ENCODE measurements at places on chromosomes 4 and X.

DNA sequence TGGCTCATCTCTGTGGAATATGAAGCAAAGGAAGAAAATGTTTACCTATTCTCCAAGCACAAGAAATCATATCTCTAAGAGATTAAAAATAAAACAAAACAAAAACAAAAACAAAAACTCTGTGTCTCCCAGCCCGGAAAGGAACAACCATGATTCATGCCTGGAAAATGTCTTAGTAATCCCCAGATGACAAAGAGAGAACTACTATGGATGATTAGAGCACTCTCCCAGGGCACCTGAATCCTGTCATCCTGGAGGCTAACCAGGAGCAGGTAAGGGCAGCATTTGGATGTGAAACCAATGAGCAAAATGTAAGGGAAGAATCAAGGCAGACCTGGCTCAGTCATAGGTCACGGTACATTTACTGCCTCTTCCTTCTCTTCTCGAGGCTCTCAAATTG is 1.7 kb upstream of the AKAP4 start:
- DNase-seq = no peak

DNA sequence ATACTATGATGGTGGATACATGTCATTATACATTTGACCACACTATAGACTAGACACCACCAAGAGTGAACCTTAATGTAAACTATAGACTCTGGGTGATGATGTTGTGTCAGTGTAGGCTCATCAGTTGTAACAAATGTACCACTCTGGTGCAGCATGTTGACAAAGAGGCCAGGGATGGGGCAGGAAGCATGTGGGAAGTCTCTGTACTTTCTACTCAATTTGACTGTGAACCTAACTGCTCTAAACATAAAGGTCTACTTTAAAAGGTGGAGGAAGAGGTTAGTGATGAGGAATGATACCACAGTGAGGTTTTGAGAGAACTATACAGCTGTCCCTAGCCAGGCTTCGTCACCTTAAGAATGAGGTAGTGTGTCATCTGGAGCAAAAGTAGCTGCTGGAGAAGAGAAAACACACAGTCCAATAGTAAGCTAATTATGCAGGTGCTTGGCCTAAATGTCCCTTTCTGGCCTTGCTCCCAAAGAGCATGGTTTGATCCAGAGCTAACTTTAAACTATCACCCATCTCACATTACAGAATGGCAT is 38.4 kb downstream of the GRSF1 start:
- no peak for DNase-seq

DNA sequence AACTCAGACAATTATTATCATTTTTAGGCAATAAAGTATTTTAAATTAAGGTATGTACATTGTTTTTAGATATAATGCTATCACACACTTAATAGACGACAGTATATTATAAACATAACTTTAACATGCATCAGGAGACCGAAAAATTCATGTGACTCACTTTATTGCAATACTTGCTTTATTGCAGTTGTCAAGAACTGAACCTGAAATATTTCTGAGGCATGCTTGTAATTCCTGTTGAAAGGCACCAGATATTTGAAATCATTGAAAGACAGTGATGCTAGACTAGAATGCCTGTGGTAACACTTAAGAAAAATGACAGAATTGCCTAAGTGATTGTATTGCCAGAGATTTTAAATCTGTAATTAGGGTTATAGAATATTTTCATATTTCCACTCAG is 175.6 kb upstream of the MAGEB2 start:
- DNase-seq = no peak

GRCh38 chr4:78735697-78736096 is 40.5 kb upstream of the BMP2K start:
- no peak for DNase-seq

DNA sequence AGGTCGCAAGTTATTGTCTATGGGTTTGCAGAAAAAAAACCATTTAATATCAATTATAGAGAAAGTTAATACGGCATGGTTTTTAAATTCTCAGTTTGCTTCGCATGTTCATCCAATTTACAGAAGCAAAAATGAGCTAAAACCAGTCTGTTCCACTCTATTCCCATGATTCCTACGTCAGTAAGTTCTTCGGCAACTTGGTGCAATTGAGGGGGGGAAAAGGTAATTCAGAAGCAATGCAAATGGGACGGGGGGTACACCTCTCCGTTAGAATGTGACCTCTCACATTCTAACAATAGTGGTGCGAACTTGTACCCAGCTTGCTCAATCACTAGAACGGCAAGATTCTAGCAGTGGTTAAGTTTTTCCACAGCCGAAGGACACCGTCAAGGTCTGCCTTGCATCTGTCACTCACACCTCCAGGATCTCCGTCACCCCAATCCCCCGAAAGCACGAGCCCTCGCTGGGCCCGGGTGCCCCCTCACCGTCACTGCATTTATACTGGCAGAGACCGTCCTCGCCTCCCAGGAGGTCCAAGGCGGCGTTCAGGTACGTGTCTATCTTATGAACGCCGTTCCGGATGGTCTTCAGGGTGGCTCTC is 653 bp downstream of the PLA2G12A start:
- no peak for DNase-seq

- DNase-seq = no peak
Measured at GRCh38 chrX:41561045-41561444, 113.9 kb downstream of the NYX start.

DNA sequence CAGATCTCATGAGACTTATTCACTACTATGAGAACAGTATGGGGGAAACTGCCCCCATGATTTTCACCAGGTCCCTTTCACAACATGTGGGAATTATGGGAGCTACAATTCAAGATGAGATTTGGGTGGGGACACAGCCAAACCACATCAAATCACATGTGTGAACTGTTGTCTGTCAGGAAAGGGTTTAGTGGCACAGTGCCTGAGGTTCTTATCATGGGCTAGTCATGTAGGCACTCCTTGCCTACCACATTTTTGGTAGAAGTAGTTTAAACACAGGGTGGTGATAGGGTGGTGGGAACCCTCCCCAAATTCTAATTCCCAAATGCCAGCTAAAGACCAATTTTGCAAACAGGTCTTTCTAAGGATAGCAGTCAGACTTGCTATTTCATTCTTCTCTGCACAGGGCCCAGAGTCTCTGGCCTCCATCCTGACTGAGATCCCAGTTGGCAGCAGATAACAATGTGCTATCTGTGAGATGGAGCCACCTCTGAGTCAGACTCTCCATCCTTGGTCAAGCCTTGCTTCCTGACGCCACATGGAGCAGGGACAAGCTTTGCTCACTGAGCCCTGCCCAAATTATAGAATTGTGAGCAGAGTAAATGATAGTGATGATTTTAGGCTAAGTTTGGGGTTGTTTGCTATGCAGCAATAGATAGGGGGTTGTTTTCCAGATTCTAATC is 33.5 kb upstream of the SETD7 start:
- DNase-seq = no peak

DNA sequence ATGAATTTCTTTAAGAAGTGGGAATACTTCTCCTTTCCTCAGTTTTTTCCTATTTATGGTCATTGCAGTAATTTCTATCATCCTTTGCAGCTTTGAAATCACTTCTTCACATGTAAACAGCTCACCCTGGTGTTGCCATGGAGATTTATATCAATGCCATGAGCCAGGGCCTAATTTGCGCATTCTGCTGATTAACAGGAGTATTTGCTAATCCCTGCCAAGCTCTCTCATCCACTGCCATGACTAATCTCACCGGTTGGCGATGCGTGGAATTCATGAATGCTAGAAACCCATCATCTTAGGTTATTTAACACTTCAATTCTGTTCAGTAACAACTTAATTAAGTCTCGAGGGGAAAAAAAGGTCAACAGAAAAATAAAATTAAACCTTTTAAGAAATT is 11.8 kb upstream of the FGF13 start:
- DNase-seq = no peak

DNA sequence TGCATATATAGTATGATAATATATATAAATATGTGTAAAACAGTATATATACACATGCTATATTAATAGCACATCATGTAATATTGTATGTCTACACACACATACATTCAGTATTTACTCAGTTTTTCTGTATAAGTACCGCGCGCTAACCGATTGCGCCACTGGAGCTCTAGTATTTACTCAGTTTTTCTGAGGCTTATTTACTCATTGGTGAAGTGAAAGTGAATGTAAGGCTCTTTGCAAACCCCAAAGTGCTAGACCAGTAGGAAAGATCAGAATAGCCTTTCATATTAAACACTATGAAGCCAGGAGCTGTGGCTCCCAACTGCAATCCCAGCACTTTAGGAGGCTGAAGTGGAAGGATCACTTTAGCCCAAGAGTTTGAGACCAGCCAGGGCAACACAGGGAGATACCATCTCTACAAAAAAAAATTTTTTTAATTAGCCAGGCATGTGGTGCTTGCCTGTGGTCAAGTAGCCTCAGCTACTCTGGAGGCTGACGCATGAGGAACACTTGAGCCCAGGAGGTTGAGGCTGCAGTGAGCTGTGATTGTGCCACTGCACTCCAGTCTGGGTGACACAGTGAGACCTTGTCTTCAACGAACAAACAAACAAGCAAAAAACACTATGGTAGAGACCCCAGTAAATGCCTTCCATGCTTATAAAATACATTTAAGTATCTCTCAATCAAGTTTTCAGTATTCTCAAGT is 125.8 kb downstream of the KIT start:
- DNase-seq = no peak

GRCh38 chr4:130338851-130339250 is 1242.9 kb downstream of the C4orf33 start:
- no peak for DNase-seq

GRCh38 chr4:172892300-172892699 is 276.3 kb upstream of the GALNT7 start:
- no peak for DNase-seq

DNA sequence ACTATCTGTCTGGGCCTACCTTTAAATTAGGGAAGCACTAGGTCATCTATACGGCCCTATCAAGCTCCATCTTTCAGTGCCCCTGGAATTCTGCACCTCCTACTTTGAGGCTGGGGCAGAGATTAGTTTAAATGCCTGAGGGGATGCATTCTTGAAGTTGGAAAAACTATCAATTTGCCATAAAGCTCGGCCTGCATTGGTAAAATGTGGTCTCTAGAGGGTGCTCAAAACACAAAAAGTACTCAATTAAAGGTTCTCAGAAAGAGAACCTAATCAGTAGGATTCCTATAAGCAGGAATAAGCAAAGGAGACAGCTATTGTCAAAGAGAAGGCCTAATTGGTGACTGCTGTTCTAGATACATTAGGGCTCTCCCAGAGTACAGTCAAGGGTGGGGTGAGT is 111.7 kb downstream of the AMER1 start:
- no peak for DNase-seq

GRCh38 chr4:915595-915994 is 16.5 kb downstream of the GAK start:
- DNase-seq = no peak

GRCh38 chr4:41260116-41260733 is 3.5 kb downstream of the UCHL1 start:
- no peak for DNase-seq

DNA sequence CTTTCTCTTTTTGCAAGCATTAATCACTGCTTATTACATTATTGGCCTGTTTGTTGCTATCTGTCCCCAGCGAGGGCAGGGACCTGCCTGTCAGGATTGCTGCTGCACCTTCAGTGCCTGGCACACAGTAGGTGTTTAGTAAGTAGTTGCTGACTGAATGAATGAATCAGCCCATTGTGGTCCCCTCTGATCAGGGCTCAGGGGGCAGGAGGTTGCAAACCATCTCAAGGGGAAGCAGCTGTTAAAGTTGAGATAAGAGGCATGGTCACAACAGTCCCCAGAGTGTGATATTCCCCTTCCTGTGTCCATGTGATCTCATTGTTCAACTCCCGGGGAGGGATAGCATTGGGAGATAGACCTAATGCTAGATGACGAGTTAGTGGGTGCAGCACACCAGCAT is 85.4 kb downstream of the WFS1 start:
- DNase-seq = no peak

DNA sequence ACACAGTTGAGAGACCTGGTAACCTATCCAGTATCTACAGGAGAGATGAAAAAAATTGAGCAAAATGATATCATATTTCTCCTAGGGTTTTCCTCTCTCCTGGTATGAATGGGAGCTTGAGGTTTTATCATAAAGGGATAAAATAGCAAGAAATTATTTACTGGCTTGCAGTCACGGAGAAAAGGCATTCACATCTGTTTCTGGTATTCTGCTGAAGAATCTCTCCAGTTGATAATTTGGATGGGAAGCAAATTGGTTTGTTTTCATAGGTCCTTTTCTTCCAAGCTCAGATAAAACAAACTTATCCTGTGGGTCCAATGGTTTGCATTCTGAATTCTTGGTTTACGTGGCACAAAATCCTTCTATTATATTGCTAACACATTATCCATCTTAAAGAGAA is 83.1 kb upstream of the GYPA start:
- DNase-seq = no peak

- no peak for DNase-seq
Measured at GRCh38 chrX:71607488-71607887, 10.8 kb downstream of the CXCR3 start.

- DNase-seq = no peak
Measured at GRCh38 chrX:45077748-45078424, 122.8 kb downstream of the DIPK2B start.

- DNase-seq = no peak
Measured at GRCh38 chr4:2765832-2766526, 9.8 kb upstream of the TNIP2 start.

GRCh38 chrX:106300239-106300638 is 132.1 kb downstream of the PWWP3B start:
- no peak for DNase-seq

DNA sequence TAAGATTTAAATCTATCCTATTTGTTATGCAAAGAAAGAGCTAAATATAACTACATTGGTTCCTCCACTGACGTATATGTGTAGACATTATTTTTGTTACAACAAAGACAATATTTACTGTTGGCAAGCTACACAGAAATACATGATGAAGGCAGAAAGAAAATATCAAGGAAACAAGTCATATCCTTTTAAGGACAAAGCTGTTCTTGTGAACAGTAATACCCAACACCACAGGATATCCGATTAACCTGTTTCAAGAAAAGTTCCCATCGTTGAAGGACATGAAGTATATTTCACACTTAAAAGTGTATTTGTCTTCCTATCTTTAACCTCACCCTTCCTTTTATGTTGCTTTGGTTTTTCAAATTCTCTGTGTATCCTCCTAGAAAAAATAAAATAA is 235.8 kb upstream of the AADAT start:
- no peak for DNase-seq

GRCh38 chrX:150774798-150775568 is 81.8 kb downstream of the MTMR1 start:
- DNase-seq = no peak

DNA sequence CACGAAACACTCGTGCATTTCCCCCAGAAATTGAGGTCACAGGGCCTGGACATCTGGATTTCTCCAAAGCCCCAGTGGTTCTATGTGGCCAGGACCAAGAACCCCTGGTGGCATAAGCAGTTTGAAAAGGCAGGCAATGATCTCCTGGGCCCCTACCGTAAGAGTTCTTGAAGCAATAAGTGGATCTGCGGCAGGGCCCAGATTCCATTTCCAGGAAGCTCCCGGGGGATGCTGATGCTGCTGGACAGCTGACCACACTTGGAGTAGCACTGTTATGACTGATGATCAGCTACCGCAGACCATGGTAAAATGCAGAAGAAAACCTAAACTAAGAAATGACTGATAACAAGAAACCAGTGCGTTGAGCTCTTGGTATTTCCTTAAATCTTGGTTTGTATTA is 27.8 kb downstream of the SMS start:
- DNase-seq = no peak

Data from activated T-cell treated with anti-CD3 and anti-CD28 coated beads, Interleukin-2, amount 50 U/mL, for 4 hours (primary cell).